ENCODE measurements at places on chromosomes 6 and 20.
A peak's percentile ranks its signal among the peaks of the same experiment; 100 is the strongest.

GRCh38 chr6:98033617-98034016 is 750.6 kb upstream of the MMS22L start:
- no peak for DNase-seq

- peak; percentile 69 for DNase-seq
These were observed at the start of gene CD93 for GRCh38 chr20:23086056-23086566. Gene CD93 (minus strand): TSS chr20:23086324. CDS start chr20:23086192, 132 bp downstream.

GRCh38 chr20:11849270-11849915 is 68.3 kb upstream of the BTBD3 start:
- no peak for DNase-seq

DNA sequence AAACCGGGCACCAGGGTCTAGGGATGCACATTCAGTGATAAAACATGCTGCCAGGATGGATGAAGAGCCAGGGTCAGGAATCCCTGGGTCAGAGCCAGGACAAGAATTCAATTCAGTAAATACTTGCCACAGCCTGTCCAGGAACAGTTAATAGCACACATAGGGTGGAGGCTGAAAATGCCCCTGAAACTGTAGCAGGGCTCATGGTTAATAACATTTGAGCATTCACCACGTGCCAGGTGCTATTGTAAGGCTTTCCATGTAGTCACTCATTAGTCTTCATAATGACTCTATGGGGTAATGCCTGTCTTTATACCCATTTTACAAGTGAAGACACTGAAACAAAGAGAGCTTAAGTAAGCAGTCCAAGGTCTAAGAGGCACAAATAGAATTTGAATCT is 296.3 kb downstream of the LRFN2 start:
- DNase-seq: no peak

GRCh38 chr20:39935901-39936300 is 753.1 kb downstream of the MAFB start:
- no peak for DNase-seq

DNA sequence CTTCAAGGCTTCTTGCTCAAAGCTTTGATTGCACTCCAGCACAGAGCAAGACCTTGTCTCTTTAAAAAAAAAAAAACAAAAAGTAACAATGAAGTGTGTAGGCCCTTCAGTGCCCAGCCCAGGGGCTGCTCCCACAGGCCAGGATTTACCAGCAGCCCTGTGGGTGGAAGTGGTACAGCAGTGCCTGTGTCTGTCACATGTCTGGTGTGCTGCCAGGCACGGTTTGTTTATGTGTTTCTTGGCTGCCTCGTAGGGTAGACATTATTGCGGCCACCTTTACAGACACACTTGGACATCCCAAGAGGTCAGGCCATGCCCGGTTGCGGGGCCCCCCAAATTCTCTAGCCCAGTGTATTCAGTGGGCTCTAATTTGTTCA is 12.7 kb downstream of the DYNLRB1 start:
- no peak for DNase-seq

DNA sequence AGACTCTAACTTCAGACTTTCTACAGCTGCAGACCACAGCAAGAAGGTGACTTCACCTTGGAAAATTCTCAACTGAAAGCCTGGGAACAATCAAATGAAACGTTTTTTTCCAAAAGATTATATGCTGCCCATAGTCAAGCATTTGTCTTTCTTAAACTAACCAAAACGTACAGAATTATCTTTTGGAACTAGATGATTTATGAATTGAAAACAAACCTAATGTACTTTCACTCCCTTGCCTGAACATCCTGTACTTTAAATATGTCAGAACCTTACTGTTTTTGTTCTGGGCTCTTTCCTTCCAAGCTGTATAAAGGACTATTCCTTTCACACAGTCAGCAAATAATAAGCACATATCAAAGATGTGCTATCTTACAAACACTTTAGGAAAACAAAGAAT is 62.4 kb upstream of the TNFAIP3 start:
- no peak for DNase-seq

DNA sequence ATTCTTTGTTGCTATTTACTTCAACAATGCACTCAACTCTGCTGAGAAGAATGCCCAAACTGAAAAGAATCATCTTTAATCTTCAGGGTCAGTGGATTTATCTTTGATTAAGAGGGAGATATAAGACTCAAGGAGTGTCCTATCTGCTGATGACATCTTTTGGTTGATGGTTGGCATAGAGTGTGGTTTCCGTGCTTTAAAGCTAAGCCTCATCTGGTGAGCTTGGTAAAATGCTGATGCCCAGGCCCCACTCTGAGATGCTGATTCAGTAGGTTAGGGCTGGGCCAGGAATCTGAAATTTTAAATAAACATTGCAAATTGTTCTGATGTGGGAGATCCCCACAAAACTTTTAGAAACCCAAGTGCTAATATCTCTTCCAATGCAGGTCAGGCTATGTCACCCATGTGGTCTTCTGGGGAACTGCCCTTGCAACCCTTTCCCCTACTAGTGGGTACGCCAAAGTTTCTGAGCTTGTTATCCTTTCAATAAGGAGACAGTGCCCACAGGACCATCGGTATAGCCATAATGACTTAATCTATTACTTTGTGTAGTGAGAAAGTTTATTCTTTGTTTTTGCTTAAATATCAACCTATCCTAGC is 68.5 kb upstream of the ARMH2 start:
- no peak for DNase-seq

DNA sequence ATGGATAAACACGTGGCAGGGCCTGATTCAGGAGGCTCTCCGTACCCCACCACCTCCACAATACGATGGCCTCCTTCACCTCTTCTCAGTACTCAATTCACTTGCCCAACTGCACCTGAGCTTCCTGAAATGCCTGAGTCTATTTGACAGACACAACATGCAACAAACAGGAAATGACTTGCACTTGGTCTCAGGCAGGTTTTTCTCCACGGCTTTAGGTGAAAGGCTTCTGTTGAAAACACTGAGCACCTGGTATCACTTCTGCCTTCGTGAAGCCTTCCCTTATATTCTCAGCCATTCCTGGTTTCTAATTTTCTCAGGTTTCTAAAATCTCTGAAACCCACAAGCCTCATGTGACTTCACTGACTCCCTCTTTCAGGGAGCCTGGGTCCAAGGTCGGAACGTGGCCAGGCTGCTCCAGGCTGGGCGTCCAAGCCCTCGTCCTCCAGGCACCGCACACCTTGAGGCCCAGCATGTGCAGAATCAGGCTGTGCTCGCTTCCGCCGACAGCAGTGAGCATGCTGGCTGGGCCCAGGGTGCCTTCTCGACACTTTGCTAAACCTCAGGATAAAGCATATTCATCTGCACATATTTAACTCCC is 34.7 kb downstream of the TAF4 start:
- DNase-seq: no peak

DNA sequence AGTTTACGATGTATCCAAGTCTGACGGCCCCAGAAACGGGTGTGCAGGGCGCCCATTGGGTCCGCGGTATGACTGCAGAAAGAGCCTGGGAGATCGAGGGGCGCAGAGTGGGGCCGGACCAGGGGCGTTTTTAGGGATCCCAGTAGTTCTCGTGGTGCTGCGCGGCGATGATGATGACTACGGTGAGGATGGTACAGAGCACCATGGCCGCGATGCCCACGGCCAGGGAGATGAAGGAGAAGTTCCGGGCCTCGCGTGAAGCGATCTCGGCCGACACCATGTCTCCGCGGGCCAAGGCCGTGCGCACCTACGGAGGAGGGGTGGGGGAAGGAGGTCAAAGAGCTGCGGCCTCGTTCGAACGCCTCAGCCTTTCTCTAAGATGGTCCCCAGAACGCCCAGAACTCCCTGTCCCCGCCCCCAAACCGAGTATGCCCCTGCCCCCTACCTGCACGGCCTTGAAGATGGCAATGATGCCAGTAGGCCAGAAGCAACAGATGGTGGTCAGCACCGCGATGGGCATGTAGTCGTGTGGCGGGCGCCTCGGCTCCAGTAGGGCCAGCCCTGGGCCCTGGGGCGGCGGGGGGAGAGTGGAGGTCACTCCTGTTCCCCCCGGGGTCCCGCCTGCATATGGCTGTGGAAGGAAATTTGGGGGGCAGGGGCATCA is 2.5 kb downstream of the PRRT1 start:
- no peak for DNase-seq

DNA sequence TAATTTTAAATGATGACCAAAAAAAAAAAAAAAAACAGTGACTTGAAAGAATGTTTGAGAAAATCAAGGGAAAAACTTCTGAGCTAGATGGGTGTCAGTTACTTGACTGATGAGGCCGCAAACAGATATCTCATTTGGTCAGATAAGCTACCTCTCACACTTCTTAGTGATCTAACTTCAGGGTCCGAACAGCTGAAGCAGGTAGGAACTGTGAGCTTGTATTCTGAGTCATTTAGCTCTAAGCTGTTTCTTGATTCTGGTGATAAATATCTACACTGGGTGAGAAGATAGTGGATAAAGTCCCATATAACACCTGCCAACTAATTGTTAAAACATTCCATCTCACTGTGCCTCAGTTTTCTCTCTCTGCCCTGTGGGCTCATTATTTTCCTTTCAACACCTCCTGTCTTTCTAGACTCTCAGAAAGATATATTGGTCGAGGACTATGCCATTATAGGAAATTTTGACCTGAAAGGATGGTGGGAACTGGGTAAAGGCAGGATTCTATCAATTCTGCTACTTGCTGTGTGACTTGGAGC is 7.7 kb downstream of the KIF3B start:
- DNase-seq: no peak
